ENCODE measurements at places on chromosomes 2 and 18.

- no peak for DNase-seq
Observed at GRCh38 chr2:66446941-66447340, 12.0 kb downstream of the MEIS1 start.

DNA sequence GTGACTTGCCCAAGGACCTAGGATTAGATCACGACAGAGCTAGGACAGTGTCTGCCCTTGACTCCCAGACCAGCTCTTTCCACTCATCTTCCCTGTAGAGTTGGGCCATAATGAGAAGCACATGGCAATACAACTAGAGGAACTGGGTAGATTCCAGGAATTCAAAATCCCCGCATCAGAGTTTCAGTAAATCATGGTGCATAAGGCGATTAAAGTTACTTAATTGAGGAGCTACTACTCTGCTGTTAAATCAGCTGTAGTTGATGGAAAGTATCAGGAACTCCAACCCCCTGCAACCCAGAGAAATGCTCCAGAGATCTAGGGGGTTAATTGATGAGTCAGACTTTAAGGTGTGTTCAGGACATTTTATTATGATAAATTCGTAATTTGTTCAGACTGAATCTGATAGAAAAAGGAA is 5.7 kb downstream of the ANTXR1 start:
- peak; percentile 50 for DNase-seq

DNA sequence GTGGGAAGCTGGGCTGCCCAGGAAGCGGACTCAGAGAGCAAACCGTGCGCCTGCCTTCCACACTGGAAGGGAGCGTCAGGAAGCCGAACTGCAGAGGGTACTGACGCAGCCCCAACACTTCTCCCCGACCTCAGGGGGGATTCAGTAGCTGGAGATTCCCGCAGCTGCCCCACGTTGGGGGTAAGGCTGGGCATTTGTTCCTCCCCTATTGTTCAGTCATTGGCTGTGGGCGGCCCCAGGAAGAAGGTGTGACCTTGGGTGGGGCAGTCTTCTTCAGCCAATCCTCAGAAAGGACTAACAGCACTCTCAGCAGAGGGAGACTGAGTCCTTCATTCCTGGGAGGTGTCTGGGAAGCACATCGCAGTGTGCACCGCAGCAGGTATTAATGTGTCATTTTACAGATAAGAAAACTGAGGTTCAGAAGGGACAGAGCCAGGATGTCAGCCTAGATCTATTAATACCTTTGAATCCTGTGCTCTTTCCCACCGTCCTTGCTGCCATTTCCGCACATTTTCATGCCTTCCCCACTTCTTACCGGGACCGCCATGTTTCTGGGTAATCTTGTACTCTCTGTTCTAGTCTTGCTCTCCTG is 12.1 kb upstream of the C18orf32 start:
- DNase-seq = no peak

DNA sequence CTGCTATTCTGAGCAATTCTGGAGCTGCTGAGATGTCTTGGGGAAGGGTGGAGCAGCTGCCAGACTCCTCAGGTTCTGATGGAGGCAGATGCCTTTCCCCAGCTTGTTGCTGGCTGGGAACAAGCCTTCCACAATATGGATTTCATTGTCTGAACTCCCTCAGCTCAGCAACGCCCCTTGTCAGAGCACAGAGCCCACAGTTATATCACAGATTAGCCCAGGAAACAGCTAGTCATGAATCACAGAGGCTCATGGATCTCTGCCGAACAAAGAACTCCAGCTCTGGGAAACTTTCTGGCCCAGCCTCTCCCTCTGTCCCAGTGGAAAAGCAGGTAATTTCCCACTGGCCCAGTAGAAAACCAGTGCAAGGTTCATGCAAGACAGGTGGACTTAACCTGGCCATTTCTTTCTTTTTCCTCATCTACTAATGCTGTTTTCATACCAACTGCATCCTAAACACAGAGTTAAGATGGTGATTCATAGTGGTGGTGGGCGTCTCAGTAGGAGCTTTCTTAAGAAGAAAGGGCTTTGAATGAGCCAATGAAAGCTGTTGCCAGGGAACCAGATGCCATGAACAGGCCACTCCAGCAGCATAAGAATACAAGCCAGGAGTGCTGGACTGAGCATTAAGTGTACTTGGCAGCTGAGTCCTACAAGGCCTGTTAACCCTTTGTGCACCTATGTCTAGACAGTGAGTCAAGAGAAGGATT is 8.7 kb upstream of the KIAA2012 start:
- peak; percentile 69 for DNase-seq

DNA sequence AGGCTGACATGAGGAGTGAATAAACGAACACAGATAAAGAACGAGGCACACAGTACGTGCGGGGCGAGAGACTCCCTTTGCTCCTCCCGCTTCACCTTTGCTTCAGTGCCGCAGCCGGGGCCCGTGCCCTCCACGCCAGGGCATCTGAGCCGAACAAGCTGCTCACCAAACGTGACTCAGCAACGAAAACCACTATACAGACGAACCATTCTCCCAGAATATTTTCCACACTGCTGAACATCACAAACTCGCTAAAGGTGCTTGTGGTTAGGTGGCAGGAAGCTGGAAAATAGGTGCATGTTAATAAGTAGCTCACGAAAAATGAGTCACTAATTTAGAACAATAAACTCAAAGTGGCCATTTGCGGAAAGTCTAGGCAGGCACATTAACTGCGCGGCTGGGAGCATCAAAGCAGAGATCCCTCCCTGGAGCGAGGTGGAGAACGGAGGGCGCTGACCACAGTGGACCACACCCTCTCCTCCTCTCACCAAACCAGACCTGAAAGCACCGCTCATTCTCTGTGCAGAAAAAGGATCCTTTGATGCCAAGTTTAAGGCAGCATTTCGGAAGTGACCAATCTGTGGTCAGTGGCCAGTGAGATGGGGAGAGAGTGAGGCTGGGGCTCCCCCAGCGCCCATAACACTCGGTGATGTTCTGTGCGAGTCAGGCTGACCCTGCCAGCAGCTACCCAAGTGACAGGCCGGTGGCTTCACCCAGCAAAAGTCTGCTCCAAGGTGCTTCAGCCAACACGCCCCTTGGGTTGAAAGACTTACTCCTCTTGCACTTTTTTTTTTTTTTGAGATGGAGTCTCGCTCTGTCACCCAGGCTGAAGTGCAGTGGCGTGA is 153.2 kb downstream of the HDAC4 start:
- peak; percentile 90 for DNase-seq

DNA sequence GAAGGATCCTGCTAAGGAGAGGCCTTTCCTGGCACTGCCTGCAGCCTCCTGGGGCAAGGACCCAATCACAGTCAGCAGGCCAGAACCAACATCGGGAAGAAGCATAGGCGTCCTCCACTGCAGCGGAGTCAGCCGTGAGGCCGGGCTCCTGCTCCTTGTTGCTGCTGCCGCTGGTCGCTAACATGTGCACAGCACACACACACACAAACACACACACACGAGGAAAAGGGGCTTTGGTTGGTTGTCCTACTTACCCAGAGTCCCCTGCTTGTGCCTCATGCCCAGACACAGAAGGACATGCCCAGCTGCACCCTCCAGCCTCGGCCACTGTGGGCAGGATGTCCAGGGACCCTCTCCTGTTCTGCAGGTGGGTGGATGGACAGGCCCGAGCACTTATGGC is 209.4 kb downstream of the GLI2 start:
- no peak for DNase-seq

DNA sequence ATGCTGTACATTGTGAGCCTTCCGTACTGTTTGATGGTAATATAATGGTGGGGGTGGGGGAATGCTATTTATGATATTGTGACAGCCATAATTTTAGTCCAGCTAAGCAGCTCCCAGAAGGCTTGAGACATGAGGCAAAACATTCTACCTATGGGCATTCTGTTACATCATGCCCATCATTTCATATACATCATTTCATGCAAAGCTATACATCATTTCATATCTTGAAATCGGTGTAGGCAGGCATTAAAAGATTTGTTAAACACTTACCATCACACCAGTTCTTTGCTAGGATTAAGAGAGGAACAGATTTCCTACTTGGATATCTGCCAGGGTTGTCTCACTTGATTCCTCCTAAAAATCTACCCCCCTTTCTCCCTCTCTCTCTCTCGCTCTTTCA is 84.5 kb downstream of the COL5A2 start:
- DNase-seq = no peak

GRCh38 chr2:202681688-202682205 is 47.0 kb downstream of the FAM117B start:
- no peak for DNase-seq

DNA sequence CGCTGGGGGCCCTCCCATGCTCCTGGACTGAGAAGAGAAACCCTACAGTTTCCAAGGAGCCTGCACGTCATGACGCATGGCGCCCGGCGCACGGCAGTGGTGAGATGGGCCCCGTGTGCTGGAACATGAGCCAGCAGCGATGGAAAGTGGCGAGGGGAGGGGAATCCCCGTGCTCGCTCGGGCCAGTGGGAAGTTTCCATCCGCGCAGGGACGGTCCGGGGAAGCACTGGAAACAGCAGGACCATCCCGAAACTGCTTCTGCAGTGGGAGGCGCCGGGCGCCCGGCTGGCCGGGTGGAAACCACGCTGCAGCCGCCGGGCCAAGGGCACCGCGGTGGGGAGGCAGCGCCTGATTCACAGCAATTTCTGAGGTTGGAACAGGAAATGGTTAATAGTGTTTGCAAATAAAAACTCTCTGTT is 4.9 kb upstream of the PDCD1 start:
- DNase-seq = peak; percentile 79

GRCh38 chr18:10405014-10405493 is 49.4 kb upstream of the APCDD1 start:
- no peak for DNase-seq

DNA sequence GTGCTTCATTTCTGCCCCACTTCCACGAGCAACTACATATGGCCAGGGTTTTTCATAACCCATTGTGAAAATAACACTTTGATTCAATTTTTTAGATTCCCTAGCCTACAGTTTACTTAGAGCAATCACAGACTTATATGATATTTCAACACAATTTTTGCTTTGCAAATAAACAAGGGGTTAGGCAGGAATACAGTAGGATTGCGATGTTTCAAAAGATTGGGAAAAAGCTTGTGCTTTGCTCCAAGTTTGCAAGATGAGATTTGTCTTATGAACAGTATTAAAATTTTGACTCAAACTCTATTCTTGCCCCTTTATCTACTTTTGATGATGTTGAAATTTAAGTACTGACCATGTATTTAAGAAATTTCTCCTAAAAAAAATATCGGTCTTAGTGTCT is 814.5 kb upstream of the PIK3C3 start:
- no peak for DNase-seq

DNA sequence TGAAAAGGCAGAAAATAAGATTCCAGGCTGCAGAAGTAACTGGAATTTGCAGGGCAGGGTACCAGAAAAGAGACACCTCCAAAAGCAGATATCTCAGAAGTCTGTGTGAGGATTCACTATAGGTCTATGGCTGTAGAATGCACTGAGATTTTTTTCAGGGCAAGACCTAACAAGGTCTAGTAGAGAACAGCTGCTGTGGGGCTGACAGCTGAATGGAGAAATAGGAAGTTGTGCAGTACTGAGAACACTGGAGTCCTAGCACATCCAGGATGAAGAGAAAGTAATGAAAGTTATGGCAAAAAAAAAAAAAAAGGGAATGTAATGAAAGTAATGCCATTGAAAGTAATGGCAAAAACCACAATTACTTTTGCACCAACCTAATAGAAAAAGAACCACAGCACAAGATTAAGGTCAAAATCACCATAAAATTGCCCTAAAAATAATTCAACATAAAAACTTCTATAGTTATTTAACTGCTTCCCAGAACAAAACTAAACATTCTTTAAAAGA is 57.3 kb downstream of the CPO start:
- DNase-seq = no peak

- peak; percentile 93 for DNase-seq
Observed at GRCh38 chr2:3535794-3536681, 16.7 kb upstream of the ADI1 start.

- DNase-seq = peak; percentile 90
Observed at GRCh38 chr2:11155381-11156035, at the start of gene SLC66A3. Gene SLC66A3 (plus strand): TSS chr2:11155467. CDS start chr2:11155547, 80 bp downstream.

GRCh38 chr2:111157798-111158197 is 37.1 kb downstream of the BCL2L11 start:
- DNase-seq = no peak

DNA sequence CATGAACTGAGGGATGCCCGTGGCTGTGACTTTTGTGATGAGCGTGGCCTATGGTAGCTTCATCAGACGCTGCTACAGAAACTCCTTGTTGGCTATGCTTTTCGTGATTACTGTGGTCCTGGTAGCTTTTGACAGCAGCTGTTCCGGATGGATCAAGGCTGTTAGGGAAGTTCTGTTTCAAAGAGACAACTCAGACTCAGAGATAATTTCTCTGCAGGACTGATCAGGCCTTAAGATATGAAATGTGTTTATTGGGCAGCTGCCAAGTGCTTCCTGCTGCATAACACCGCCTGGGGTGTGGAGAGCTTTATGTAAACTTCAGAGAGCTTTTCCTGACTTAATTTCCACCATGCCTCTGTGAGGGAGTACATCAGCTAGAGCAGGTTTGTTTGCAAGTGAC is 243.8 kb downstream of the TSN start:
- peak; percentile 75 for DNase-seq

GRCh38 chr2:170467568-170468422 is 247.3 kb upstream of the SP5 start:
- peak; percentile 46 for DNase-seq

GRCh38 chr2:46350029-46350689 is 53.0 kb downstream of the EPAS1 start:
- DNase-seq = no peak
